ENCODE measurements at places on chromosomes 11 and 22. TPM values are rescaled to one million over a fixed set of nuclear protein-coding genes. Genes with fewer than 3 reads are reported as not detected.

FGF3 gene
- not detected for total RNA-seq

HIC2 gene
- 19.8 TPM for total RNA-seq

OR56A1 gene
- not detected for total RNA-seq

MMP8 gene
- total RNA-seq, result not detected

C11orf86 gene
- not detected for total RNA-seq

NAALADL1 gene
- total RNA-seq, result 14.3 TPM

CLDN5 gene
- not detected for total RNA-seq

OR52H1 gene
- 0.76 TPM for total RNA-seq

AMOTL1 gene
- total RNA-seq, result 237 TPM

CCDC82 gene
- total RNA-seq, result 14.7 TPM

GRK3 gene
- total RNA-seq, result 2.4 TPM

GRM5 gene
- total RNA-seq, result not detected

TCN2 gene
- total RNA-seq, result 11.9 TPM

OTOG gene
- not detected for total RNA-seq

EMID1 gene
- total RNA-seq, result 3.5 TPM

FAM111A gene
- 22.8 TPM for total RNA-seq

ACR gene
- total RNA-seq, result not detected

MOGAT2 gene
- total RNA-seq, result not detected

VSIG10L2 gene
- not detected for total RNA-seq

TRMU gene
- total RNA-seq, result 30.6 TPM

DKK3 gene
- total RNA-seq, result 770 TPM

NRXN2 gene
- total RNA-seq, result 0.87 TPM

MICALL1 gene
- total RNA-seq, result 106 TPM

CATSPER1 gene
- 0.54 TPM for total RNA-seq

All from placental epithelial cell (primary cell).